ENCODE measurements at places on chromosomes 2 and 18.

DNA sequence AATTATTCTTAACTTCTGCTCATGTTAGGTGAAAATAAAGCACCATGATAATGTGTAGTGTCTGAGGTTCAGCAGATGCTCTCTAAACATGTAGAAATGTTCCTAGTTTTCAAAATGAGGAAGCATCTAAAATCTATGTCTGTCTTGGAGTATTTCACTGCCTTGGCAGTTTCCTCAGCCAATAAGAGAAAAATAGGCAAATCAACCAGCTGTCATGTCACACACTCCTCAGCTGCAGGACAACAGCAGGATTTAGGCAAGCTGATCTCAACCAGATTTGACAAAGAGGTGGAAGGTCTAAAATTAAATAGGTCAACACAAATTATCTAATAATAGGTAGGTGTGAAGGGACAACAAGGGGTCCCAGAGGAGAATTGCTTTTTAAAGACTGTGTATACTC, 164.1 kb upstream of the BOD1L2 start:
- DNase-seq: no peak

DNA sequence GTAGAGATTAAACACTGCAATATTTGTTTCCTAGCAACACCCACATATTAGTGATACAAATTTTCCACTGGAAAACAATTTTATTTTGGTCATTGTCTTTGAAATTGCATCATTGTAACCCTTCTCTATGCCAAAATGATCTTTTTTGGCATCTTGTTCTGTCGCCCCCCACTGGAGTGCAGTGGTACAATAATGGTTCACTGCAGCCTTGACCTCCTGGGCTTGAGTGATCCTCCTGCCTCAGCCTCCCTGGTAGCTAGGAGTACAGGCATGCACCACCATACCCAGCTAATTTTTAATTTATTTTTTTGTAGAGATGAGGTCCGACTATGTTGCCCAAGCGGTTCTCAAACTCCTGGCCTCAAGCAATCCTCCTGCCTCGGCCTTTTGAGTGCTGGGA, 117.4 kb downstream of the PIK3C3 start:
- DNase-seq: no peak

DNA sequence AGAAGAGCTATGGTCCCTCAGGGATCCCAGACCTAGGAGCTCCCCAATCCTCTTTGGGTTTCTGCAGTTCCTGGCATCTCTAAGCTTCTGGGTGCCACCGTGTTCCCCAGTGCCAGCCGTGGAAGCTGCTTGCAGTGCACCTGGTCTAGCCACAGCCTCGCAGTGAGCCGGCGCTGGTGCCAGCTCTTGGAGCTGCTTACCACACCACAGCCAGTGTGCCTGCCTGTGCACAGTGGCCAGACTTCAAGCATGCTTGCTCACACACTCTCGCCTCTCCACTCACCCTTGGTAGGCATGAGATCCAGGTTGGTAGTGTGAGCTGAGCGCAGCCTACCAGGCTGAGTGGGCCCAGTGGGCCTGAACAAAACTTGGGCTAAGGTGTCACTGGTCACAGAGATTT, 971.9 kb downstream of the DCDC2C start:
- DNase-seq: no peak

GRCh38 chr2:241339839-241340630, 16.1 kb upstream of the FARP2 start:
- DNase-seq: no peak

DNA sequence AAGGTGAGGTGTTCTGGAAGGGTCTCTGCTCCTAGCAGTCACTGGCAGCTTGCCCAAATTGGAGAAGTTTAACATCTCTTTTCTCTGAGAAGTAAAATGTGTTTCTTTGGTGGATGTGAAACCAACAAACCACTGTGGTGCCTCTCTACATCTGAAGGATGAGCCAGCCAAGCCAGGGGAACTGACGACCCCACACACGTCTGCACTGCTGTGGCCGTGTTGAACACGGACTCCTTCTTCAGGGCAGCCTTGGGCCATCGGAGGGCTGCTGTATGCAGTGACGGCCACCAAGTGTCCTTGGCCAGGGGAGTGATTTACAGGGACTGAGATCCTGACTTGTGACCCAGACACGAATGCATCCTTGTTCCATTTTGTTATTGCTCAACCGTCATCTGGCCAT, 207.8 kb downstream of the ACKR3 start:
- no peak for DNase-seq

DNA sequence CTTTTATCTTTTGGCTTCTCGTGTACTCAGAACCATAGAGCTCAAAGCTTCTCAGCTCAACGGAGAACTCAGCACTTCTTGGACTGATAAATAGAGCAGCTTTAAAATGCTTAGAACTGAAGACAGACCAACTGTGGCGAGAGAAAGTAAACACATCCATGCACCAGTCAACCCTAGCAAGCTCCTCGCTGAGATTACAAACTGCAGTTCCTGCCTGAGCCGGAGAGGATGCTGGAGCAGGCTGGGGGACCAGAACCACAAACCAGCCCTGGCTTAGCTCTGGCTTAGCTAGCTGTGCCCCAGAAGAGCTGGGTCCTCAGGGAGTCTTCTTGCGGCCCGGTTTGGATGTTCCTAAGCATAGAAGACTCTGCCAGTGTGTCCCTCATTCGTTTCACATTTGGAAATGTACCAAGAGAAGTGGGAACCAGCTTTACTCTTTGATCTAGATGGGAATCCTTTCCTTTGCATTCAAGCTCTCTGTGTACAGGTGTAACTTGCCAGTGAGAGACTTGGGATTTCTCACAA, 5.6 kb downstream of the PAX8 start:
- peak; percentile 4 for DNase-seq

All from stimulated activated naive CD4-positive, alpha-beta T cell (primary cell).